ENCODE measurements at places on chromosomes 4 and X.

DNA sequence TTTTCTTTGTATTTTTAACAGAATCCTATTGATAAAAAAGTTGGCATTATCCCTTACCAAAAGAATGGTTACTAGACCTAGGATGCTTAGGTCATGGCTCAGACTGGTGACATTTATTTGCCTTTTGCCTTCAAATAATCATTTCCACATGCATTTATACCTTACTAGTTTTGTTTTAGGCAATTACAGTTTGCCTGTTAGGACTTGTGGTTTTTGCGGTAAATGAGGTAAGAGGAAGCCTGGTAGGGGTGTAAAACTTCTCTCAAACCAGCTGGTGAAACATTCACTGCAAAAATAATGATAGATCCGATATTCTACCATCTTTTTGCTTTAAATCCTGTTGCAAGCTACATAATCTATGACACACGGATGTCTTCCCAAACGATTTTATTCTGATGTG lies 12.1 kb downstream of the LAMP2 start:
- DNase-seq = no peak

DNA sequence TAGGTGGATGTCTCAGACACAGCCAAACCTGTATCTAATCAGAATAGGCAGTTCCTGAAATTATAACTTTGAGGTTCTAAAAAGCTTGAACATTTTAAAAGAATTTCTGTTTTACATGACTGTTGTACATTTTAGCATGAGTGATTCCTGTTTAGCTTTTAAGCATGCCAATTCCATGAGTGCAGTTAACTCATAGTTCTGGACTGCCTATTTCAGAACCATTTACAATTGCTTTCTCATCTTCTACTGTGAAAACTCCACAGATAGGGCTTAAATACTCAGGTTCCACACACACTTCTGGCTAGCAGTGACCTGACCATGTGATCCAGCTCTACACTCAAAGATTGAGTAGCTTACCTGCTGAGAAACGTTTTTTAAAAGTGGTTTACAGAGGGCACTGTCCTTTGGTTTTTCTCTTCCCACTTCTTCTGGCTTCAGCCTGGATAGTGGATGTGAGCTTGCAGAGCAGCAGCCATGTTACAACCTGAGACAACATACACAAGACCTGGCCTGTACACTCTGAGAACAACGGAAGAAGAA lies 280.8 kb downstream of the ANKRD50 start:
- DNase-seq = no peak

DNA sequence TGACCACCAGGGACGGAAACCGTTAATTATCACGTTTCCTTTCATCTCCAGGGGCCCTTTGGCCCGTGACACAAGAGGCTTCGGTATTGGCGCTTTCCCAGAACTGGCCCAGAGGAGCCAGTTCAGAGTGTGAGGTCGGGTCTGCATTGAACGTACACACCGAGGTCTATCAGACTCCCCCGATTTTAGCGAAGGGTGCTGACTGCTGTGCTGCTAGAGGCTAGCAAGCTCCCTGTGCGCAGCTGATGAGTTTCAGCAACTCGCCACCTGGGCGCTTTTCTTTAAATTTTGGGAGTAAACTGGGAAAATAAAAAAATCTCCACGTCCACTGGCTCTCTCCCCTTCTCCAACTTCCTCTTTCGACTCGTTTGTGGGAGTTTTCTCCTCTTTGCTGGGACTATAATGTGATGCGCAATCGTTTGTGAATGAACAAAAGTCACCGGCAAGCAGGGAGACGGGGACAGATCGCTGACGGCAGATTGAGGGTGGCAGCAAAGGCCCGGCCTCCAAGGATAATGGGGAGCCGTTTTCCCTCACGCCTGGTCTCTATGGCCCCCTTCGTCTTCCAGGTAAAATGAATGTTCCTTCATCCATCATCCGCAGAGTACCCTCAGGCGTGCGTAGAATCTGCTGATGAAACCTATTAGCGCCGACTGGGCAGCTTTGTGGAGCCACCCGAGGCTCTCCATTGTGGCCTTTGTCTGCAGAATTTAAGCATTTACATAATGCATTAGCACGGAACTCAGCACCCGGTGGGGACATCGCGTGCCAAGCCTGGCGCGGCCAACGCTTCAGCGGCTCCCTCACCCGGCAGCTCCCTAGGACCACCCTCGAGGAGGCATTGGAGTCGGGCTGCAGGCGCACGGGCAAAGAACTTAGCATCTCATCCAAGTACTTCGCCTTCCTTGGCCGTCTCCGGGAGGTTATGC lies 1.6 kb upstream of the LRAT start:
- no peak for DNase-seq

DNA sequence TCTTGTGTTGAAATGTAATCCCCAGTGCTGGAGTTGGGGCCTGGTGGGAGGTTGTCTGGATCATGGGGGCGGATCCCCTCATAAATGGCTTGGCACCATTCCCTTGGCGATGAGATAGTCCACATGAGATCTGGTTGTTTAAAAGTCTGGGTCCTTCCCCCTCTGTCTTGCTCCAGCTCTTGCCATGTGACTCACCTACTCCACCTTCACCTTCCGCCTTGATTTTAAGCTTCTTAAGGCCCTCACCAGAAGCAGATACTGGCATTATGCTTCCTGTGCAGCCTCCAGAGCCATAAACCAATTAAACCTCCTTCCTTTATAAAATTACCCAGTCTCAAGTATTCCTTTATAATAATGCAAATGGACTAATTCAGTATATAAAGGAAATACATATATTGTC lies 111.5 kb downstream of the NR3C2 start:
- no peak for DNase-seq

- DNase-seq = peak; percentile 79
Observed at GRCh38 chr4:150176547-150176946, 98.3 kb downstream of the DCLK2 start.

All from NCI-H446 (cell line).